ENCODE measurements at places on chromosomes 2 and 18. TPM values are rescaled to one million over a fixed set of nuclear protein-coding genes. Genes with fewer than 3 reads are reported as not detected.

DNA sequence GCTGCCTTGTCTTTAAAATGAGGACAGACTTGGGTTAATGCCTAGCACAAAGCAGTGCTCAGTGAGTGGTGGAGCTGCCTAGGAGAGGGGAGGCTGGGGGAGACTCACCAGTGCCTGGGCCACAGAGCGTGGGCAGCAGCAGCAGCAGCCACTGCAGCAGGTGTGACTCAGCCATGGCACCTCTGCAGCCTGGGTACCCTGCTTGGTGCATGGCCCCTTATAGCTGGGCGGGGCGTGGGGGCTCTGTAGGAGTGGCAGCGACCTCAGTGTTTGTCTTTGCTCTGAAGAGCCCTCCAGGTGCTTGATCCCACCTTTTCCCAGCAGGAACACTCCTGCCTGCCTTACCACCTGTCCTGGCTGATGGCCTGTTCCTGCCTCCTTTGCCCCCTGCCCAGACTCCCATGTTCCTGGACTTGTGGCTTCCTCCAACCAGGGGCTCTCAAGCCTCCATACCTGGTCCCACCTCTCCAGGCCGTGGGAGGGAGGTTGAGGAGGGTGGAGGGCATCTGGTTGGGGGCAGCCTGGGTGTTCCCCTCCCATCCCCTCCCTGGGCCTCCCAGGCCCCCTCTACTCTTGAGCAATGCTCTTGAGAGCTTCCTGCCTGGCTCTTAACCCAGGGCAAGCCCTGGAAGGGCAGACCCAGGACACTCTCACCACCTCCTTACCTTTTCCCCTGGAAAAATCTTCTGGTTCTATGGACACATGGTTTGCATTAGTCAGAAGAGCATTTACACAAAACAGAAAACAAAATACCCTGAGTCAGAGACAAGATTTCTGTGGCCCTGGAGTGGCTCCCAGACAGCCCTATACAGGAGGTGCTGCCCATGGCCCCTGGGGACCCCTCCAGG, at the start of gene SFTPB:
Gene SFTPB, minus strand, starts transcription at position 191 of the 848 bp plus-strand sequence. Its CDS starts 16 bp downstream, at position 175.
- DNase-seq: no peak

DNA sequence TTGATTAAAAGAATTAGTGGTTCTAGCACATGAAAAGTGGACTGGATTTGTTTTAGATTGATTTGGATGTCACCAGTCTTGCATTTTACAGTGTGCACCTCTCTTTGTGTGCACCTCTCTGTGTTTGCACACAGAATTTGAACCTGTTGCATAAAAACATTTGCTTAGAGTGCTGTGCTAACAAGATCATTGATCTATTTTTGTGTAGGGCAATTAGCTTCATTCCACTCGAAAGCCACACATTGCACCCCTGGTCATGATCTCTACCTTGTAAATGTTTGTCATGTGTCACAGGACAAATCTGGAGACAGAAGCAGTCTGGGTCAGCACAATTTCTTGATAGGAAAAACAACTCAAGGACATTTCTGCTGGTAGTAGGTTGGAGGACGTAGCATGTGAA, 258.7 kb upstream of the LINC00305 start:
- DNase-seq: no peak

DHRS9 gene
- 0.67 TPM for total RNA-seq

UGT1A5 gene
- total RNA-seq: not detected

DNA sequence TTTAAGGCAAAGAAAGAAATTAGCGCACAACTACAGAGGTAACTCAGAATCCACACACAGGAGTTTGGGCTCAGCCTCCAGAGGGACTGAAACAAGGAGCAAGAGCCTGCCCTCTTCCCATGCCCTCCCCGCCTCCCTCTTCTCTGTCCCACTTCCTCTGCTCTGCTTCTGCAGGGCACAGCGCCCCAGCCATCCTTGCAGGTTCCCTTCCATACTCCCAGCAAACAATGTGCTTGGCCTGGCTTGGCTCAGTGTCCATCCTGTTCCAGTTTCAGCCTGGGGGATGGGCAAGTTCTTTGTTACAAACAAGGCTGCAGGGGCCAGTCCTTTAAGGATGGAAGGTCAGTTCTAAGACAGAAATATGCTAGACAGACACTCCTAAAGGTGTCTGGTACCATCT, 133.5 kb downstream of the CDH20 start:
- DNase-seq: peak; percentile 49

PPP1R1C gene
- 2.2 TPM for total RNA-seq

SS18 gene
- 50.1 TPM for total RNA-seq

Measured in dorsolateral prefrontal cortex (tissue), 122 donors.